Upper lobe of left lung (tissue), 6 donors: ENCODE measurements at places on chromosomes 11 and 22. TPM values are rescaled to one million over a fixed set of nuclear protein-coding genes. Genes with fewer than 3 reads are reported as not detected.

- no peak for DNase-seq
Observed at GRCh38 chr11:65035579-65035978, 5.4 kb upstream of the SAC3D1 start.

- peak; percentile 81 for DNase-seq
Observed at GRCh38 chr11:1482581-1483444, 3.8 kb downstream of the MOB2 start.

GRCh38 chr22:43750751-43751150, 61.4 kb downstream of the EFCAB6 start:
- DNase-seq: no peak

DNA sequence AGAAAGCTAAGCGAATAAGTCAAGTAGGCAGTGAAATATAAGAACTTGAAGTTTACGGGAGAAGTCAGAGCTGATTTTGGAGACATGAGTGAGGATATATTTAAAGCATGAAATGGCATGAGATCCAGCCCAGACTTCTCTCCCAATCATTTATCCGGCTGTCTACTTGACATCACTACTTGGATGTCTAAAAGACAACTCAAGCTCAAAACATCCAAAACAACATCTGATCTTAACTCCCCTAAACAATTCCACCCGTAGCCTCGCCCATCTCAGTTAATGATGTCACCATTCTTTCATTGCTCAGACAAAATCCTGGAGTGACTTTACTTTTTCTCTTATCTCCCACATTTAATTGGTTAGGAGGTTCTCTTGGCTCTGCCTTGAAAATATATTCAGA, 44.5 kb downstream of the WEE1 start:
- no peak for DNase-seq

- DNase-seq: no peak
Observed at GRCh38 chr11:1300121-1300520, 9.3 kb downstream of the TOLLIP start.

DNA sequence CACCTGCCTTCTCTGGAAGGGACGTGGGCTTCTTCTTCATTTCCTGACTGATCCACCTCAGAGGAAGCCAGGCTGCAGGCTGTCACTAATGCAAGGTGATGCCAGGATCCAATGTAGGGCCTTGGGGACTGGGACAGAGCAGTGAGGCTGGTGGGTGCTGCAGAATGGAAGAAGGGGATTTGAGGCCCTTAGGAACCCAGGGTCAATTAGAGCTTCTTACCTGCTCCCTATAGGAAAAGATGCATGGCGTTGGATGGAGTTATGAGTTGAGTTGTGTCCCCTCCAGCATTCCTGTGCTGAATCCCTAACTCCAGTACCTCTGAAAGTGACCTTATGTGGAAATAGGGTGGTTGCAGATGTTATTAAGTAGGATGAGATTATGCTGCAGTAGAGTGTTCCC, 190.4 kb downstream of the MIAT start:
- no peak for DNase-seq

DNA sequence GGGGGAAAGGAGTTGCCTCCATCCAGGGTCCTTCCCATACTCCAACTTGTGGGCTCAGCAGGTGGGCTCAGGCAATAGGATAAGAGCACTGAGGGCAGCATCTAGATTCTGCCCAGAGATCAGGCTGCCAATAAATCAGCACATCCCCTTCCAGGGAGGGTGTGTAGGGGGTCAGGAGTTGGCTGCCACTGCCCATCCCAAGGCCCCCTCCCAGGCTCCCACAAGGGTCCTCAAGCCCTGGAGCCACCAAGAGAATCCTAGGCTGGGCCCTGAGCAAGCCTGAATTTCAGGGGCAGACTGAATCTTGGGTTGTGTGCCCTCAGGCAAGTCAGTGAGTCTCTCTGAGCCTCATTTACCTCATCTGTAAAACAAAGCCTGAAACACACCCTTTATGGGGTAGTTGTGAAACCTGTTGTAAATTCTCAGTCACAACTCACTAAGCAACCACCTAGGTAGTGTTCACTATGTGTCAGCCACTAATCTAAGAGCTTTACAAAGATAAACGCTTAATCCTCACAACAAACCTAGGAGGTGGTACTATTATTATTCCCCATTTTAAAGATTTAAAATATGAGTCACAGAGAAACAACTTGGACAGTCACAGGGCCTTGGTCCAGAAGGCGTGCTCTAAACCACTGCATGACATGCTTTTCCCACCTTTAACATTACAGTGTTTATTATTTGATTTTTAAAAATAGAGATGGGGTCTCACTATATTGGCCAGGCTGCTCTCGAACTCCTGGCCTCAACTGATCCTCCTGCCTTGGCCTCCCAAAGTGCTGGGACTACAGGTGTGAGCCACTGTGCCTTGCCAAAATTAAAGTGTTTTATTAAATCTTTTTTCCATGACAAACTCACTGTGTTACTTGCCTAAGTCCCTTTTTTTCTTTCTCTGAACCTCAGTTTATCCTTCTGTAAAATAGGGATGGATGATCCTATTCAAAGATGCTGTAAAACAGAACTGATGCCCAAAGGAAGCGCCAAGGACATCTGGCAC, 36.2 kb downstream of the LMO1 start:
- DNase-seq: no peak

Gene OR2AG2
- 0.15 TPM for total RNA-seq

GRCh38 chr11:34275486-34275885, 82.3 kb downstream of the ABTB2 start:
- DNase-seq: no peak
